ENCODE measurements at places on chromosomes 11 and 22.

DNA sequence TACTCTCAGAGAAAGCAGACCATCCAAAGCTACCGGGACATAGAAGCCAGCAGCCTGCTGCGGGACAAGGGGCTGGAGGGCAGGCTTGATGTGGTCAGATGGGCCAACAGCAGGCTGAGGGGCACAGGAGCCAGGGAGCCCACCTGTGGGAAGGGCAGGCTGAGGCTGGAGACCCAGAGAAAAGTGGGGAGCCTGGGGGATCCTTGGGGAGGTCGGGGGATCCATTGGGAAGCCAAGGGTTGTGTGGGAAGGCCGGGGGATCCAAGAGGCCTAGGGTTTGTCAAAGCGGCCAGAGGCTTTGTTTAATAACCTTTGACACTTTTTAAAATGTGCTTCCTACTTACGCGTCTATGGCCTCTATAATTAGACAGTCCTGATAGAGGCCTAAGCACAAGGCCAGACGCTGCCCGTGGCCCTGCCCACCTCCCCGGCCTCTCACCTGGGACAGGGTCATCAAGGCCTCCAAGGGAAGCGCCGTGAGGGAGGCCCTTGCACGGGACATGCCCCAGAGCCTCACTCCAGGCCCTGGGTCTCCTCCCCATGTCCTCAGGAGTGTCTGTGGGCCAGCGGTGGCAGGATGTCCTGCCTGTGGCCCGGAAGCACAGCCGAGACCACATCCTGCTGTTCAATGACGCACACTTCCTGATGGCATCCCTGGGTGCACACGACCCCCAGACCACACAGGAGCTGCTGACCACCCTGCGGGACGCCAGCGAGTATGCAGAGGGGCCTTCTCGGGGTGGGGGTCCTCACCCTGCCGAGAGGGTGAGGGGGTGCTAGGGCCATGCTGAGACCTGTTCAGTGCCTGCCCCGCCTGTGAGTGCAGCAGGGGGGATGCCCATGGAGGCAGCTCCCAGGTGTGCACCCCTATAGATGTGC, 8.6 kb upstream of the GTSE1 start:
- DNase-seq: no peak

DNA sequence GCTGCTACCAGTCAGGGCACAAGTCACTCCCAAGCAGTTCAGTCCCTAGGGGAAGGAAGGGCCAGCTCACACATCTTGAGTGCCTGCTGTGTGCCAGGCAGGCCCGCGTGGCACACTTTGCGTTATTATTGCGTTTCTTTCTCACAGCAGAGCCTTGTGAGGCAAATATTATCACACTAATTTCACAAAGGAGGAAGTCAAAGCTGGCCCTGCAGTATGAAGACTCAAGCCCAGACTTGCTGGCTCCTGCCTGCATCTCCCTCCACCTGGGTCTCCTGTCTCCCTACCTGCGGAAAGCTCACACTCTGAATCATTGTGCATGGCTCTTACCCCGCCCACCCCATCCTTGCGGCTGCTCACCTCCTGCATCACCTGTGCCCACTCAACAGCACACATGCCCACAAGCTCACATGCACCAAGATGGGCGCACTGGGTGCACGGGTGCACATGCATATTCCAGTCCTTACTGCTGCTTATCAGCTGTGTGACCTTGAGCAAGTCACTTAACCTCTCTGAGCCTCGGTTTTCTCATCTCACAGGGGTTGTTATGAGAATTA, 31.7 kb upstream of the P2RY2 start:
- no peak for DNase-seq

DNA sequence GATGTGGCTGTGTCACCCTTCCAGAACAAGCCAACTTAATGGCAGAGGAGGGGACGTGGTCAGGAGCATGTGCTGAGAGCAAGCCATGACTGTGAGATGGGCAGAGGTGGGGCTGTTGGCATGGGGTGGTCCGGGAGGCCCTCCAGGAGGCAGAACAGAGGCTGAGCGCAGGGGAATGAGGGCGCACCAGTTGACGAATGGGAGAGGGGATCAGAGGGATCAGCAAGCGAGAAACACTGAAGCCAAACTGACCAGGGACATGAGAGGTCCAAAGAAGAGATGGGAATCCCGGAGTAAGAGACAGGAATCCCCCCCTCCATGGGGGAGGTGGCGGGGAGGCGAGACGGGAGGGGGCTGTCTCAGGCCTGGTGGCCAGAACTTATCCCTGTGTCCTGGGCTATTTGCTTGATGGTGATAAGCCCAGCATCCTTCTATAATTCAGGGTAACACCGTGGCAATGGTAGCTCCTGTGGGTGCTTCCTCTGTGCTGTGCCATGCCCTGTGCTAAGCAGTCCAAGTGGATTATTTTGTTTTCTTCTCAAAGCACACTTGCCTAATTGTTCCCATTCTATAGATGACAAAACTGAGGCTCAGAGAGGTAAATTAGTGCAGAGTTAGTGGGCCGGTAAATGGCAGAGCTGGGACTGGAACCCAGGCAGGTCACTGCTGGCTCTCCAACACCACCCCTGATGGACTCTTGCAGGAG, 83.4 kb upstream of the SHISAL1 start:
- DNase-seq: no peak

GRCh38 chr11:32905028-32905667, 12.5 kb downstream of the QSER1 start:
- no peak for DNase-seq

DNA sequence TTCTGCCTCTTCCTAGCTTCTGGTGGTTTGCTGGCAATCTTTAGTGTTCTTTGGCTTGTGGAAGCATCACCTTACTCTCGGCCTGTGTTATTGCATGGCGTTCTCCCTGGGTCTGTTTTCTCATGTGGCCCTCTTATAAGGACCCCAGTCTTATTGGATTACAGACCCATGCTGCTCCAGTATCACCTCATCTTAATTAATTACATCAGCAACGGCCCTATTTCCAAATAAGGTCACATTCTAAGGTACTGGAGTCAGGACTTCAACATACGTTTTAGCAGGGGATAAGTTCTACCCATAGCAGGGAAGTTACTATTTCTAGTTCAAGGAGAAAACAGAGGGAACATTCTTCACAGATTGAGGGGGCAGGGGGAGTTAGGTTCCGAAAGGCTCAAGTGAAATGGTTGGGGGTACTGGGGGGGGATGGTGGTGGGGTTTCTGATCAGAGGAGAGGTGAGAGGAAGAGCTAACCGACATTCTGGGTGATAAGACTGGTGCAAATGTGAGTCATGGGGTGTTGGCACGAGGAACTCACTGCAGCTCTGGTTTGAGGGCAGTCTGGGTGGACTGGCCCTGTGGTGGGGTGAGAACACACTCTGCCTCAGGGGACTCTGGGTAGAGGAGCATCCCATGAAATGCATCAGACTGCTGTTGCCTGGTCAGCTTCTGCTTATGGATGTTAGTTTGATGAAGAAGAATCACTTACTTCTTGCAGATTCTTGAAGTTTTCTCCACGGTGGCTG, 51.5 kb upstream of the ZBED5 start:
- no peak for DNase-seq

DNA sequence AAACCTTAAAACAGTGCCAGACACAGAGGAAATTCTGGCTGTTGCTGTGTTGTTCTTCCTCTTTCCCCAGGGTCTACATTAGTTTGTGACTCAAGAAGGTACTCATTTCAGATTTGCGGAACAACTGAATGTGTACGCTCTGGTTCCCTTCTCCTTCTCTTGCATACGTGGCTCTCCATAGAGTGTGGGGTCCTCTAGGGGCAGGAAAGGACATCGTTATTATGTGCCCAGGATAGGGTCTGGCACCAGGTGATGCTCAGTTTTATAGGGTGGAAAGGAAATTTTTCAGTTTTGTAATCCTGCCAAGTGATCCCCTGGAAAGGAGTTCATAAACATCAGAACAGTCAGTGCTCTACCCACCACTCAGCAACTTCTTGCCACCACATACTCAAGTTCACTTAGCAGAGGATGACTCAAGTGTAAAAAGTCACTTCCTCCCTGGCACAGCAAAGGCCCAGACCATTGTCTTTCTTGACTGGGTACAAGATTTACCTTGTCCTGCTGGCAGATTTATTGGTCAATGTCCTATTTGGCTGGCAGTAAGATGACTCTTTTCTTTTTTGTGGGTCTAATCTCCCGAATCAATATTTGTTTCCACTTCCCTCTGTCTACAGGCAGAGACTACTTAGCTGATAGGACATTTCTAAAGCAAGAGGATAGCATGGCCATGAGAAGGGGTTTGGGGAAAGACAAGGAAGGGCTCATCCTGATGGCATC, 246.0 kb upstream of the TENM4 start:
- no peak for DNase-seq

DNA sequence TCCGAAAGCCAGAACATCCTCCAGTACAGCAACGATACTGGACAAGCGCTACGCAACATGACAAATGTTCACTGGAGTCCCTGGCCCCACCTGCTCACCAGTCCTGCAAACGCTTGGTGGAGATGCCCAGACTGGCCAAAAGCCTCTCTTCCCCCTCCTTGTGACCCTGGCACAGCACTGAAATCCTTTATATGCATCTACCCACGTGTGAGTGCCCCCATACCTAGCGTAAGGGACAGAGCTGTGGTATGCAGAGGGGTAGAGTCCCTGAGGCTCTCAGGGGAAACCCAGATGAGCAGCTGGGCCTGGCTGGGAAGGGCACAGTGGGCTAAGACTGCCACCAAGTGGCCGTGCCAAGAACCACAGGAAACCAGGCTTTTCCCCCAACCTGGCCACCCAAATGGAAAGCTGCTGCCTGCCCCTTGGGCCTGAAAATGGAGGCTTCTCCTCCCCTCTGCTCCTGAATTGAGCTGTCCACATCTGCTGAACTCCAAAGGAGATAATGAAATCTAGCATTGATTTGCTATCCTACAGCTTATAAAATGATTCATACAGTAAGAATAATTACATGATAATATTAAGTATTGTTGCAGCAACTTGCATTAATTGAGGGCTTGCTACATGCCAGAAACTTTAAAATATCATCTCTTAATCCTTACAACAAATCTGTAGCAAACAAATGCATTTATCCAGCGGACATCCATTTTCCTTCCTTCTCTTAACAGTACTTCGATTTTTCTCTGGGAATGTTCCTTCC, 24.8 kb upstream of the TTC12 start:
- DNase-seq: peak; percentile 46

DNA sequence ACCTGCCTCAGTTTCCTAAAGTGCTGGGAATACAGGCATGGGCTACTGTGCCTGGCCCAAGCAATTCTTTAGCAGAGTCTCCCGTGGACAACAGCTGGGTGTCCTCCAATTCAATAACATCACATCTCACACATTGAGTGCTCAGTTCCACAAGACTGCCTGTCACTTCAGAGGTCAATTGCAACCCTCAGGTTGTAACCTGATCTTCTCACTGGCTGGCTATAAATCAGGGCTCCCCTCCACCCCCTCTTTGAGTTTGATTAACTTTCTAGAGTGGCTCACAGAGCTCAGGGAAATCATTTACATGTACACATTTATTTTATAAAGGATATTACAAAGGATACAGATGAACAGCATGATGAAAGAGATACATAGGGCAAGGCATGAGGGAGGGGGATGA, 68.1 kb downstream of the MCHR1 start:
- DNase-seq: no peak

GRCh38 chr11:73358071-73358470, 18.1 kb upstream of the RELT start:
- no peak for DNase-seq

DNA sequence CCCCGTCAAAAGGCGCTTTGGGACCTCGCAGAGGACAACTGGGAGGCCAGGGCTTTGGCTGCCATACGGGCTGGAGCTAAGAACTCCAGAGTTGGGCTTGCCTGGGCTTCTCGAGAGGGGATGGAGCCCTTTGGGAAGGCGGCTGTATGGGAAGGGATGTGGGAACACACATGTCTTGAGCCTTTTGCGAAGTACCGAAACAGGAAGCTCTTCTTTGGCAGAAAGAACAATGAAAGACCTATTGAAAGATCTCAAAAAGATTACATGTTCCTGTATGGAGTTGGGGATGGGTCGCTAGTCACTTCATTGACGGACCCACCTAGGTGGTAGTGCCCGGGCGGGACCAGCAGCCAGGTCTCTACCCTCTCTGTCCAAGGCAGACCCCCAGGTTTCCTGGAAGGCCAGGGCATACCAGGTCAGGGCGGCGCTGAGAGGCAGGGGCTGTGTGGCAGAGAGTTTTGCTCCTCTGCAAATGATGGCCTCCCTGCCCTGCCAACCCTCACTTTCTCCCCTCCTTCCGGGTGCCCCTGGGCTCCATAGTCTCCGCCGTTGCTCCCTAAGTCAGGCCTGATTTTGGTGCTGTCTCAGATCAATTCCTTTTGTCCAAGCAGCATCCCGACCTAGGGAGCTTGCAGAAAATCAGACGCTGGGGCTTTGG, 1.0 kb downstream of the ST14 start:
- DNase-seq: no peak

GRCh38 chr11:20739577-20739976, 70.2 kb downstream of the NELL1 start:
- DNase-seq: no peak

DNA sequence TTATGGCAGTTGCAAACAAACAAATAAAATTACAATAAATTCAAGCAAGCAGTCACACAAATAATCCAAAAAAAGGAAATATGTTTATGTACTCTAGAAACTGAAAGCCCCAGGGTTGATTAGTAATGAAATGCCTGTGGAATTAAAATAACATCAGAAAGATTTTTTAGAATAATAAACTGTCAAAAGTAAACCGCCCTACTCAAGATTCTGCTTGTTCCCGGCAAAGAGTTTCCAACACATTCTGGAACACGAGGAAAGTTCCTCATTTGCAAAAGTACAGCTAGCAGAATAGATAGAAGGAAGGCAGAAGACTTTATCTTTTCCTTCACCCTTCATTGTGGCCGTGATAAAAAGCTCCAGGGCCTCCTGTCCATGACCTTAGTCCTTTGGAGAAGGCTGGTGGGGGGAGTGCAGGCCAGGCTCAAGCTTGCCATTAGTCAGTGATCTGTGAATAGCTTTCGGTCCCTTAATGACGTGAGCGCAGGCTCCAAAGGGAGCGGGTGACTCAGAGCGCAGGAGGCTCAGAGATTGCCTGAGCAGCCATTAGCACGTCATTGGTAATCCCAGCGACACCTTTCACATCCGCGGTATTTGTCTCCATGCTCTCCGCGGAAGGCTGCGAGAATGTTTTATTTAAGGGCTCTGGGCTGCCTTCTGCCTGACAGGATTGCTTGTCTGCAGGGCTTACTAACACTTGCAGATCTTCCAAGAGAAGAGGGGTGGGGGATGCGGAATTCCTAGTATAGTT, 458.3 kb downstream of the METTL15 start:
- DNase-seq: no peak

- DNase-seq: no peak
Observed at GRCh38 chr11:119993722-119994121, 144.2 kb downstream of the TRIM29 start.

GRCh38 chr11:121367844-121368225, 75.3 kb downstream of the SC5D start:
- no peak for DNase-seq
